ENCODE measurements at places on chromosomes 4 and X.

- DNase-seq, result no peak
Measured at GRCh38 chr4:104524026-104524425, 29.3 kb upstream of the CXXC4 start.

- DNase-seq, result peak; percentile 5
Measured at GRCh38 chr4:124018383-124019317, 622.1 kb downstream of the SPRY1 start.

GRCh38 chr4:10403633-10404445, 53.4 kb downstream of the ZNF518B start:
- no peak for DNase-seq

- DNase-seq, result no peak
Measured at GRCh38 chr4:181939199-181939945, 303.8 kb upstream of the TENM3 start.

DNA sequence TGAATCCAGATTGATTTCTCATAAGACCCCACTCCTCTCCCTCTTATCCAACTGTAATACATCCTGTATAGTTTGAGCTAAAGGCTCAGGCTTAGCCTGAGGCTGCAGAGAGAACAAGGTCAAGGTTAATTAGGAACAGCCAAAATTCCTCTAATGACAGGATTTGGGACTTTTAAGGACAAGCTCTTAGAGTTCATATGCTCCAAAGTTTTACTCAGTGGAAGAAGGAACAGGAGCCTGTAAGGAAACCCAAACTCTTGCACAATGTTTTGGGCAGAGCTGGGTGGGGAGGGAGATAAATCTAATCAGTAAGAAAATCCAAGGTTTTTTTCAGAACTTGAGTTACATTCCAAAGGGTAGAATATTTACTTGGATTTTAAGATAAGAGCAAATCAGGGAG, 238.8 kb downstream of the QDPR start:
- DNase-seq, result no peak

GRCh38 chr4:120785202-120785601, 137.3 kb downstream of the PRDM5 start:
- DNase-seq, result no peak

- no peak for DNase-seq
Measured at GRCh38 chr4:110134269-110134869, 64.0 kb downstream of the ELOVL6 start.

DNA sequence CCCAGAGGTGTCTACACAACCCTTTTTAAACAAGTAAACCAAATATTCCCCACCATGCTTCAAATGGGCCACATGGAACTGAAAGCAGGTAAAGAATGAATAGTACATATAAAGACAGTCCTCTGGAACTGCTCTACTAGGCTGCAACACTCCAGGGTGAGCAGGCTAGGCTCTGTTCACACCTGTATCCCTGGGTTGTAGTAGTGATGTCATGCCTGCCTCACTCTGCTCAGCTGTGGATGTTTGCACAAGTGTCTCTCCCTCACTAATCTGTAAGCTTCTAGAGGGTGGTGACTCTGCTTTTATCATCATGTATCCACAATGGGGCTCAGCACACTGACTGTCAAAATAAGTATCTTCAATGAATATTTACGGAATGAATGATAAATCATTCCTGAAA, 20.4 kb downstream of the LEF1 start:
- no peak for DNase-seq

DNA sequence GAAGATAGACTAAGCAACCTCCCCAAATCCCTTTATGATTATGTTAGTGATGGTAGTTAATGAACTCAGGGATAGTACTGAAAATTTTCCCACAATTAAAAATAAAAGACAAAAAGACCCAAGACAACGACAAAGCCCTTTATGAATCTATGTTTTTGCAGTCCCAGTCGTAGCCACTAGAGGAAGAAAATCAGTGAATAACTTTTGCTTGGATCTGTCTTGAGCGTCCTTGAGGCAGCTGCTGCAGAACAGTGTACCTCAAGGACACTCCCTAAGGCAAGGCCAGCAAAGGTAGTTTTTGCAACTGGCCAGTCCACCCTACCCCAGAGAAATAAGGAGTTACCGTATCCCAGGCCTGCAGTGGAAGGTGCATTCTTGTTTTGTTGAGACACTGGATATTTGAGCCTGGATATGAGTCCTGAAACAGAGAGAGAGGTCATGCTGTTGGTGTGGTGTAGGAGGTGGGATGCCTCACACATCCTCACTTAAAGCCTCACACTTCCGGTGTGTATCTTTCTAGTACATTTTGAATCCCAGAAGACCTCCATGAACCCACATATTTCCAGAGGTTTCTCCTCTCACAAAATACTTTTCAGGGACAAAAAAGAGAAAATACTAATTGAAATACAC, 8.7 kb upstream of the TIMM8A start:
- DNase-seq, result no peak

- no peak for DNase-seq
Measured at GRCh38 chr4:1413204-1413663, 7.0 kb upstream of the NKX1-1 start.

DNA sequence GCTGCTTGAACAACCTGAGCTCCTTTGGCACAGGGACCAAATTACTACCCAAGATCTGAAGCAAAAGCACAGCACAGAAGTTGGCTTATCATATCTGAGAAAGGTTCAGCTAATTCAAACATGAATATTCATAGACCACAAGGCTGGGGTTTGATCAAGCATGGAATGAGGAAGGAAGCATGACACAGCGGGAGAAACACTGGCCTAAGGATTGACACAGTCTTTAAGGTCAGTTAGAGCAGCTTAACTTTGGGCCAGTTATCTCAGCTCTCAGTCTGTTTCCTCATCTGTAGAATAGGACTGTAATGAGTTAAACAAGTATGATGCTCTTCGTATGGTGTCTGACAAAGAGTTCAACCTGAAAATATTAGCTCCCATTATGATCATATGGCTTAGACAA, 88.5 kb upstream of the CBR4 start:
- DNase-seq, result no peak

DNA sequence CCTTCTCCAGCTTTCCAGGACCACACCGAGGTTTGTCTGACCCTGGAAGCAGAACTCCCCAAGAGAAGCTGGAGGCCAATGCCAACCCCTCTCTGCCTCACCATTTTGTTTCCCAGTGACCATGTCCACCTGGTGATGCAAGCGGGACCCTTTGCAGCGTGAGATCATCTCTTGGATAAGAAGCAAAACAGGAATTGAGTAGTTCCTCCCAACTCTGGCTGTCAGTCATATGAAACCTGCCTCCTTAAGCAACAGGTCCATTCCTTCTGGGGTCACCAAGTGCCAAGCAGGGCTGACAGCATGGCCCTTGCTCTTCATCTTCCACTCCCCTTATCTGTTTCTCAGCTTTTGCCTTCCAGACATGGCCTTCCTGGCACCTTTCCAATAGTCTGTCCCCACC, 41.3 kb upstream of the MTM1 start:
- DNase-seq, result no peak

DNA sequence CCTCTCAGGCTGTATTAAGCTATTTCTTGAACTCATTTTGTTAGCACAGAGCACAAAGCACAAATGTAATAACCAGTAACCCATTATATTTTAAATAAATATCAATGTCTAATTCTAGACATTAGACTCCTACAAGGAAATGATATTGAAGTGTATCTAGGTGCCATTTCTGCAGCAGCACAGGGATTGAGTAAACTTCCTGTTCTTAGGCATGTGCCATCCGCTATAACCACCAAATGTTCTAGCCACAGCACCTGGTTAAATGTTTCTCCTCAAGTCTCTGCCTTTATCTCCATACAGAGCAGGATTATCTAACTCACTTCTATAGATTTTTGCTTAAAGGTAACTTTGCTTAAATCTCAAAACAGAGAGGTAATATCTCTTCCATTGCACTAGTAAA, 51.4 kb downstream of the SGMS2 start:
- no peak for DNase-seq

- DNase-seq, result no peak
Measured at GRCh38 chr4:14115106-14115505, 487.6 kb upstream of the BOD1L1 start.

GRCh38 chr4:79604152-79604551, 196.1 kb upstream of the GK2 start:
- no peak for DNase-seq

- DNase-seq, result no peak
Measured at GRCh38 chr4:105113800-105114199, 32.9 kb upstream of the TET2 start.

GRCh38 chrX:68249401-68249831, 183.9 kb downstream of the OPHN1 start:
- DNase-seq, result no peak

- no peak for DNase-seq
Measured at GRCh38 chr4:58368221-58368620, 1258.0 kb upstream of the IGFBP7 start.

DNA sequence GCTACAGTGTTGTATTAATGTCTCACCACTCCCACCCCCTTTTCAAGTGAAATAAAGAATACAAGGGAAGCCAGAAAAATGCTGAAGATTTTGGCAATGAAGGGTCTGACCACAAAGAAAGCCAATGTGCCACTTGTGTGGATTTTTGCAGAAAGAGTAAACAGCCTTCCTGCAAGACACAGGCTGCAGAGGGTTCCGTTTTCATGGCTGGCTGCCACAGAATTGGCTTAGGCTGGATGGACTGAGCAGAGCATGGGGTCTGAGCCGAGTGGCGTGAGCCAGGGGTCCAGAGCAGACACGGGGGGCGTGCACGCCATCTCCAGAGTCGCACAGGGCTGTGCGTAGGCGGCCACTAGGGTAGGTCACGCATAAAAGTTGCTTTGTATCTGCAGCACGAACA, 69.2 kb downstream of the MTNR1A start:
- DNase-seq, result no peak

Data from activated naive CD4-positive, alpha-beta T cell treated with anti-CD3 and anti-CD28 coated beads, Interleukin-2, amount 50 U/mL, for 72 hours (primary cell).